ENCODE measurements at places on chromosomes 4 and X. TPM values are rescaled to one million over a fixed set of nuclear protein-coding genes. Genes with fewer than 3 reads are reported as not detected.

The TCEAL6 gene
- total RNA-seq, result 3.2 TPM

The MAGEC2 gene
- not detected for total RNA-seq

The CXCL3 gene
- total RNA-seq, result 1.5 TPM

The GABRE gene
- 89.1 TPM for total RNA-seq

The DUX4 gene
- not detected for total RNA-seq

The SRPX gene
- total RNA-seq, result 50.5 TPM

All from camera-type eye (tissue), 1 donor.